Pancreas (tissue), 10 donors: ENCODE measurements at places on chromosomes 2 and 18.

- DNase-seq: no peak
These were observed 141.7 kb downstream of the DIS3L2 start for GRCh38 chr2:232103140-232103737.

DNA sequence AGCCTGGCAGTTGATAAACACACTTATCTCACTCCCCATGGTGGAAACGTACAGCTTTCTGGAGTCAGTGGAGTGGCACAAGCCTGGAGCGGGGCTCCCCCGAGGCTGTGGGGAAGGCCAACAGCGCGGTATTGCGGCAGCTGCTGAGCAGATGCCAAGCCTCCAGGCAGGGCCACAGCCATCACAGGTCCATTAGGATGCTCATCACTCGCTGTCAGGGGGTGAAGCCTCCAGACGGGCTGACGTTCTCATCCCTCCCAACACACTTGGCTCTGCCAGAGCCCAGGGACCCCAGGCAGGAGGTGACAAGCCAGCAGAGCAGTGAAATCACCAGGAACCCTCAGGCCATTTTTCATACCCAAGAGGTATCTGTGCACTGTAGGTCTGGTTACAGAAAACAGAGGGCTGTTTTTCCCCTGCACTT, 529.2 kb upstream of the KLHL29 start:
- no peak for DNase-seq

- no peak for DNase-seq
These were observed 94.2 kb upstream of the EPAS1 start for GRCh38 chr2:46202987-46203386.

- no peak for DNase-seq
These were observed 161.1 kb downstream of the ESCO1 start for GRCh38 chr18:21439431-21439846.

DNA sequence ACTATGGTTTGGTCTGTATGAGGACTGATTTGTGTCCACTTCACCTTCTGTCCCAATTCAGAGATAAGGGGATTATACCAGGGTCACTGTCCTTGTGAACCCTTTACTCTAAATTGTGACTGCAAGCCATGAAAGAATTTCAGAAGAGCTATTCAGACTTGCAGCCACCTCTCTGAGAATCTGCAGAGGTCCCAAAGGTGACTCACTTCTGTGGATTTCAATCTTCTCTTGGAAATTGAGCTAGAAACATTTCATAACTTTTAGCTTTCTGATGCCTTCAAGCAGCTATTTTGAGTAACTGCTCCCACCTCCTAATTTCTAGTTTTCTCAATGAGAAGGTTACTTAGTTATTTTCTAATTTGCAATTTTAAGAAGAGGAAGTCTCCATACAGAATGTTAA, 1242.4 kb upstream of the ACVR2A start:
- no peak for DNase-seq

- no peak for DNase-seq
These were observed 307.8 kb downstream of the NDUFA10 start for GRCh38 chr2:239717319-239717675.

DNA sequence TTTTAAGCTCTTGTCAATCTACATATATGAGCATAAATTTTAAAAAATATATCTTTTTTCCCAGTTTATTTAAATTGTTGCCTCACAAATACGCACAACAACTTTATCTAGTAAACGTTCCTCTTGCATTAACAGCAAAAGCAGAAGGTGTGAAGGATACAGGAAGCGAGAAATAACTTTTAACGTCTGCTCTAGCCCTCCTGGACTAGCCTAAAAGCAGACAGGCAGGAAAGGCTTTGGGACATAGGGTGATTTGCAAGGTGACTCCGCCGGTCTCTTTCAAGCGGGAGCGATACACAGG, 434 bp upstream of the DUSP19 start:
- no peak for DNase-seq

DNA sequence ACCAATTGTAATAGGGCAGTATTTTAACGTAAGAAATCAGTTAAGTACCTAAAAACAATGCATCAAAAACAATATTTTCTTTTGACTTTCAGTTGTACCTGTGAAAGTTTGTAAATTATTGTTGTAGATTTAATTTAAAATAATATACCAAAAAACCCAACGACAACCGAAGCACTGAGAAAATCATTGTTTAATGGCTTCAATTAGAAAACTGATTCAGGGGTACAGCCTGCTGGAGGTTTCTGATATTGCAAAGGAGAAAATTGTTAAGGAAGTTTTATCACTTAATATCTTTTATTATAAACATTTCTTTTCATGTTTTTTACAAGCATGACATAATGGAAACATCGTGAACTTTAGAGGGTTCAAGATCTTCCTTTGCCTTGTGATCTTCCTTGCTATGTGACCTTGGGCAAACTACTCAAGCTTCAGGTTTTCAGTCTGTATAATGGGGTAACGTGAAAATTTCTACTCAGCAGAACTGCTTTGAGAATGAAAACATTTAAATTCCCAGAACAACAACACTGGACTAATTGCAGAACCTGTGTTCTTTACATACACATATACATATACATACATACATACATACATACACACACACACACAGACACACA, 76.3 kb upstream of the GLS start:
- no peak for DNase-seq

GRCh38 chr2:2691419-2691818, 360.3 kb upstream of the MYT1L start:
- no peak for DNase-seq

GRCh38 chr18:54558609-54559585, 32.1 kb upstream of the DYNAP start:
- no peak for DNase-seq
